ENCODE measurements at places on chromosomes 7 and 10.

DNA sequence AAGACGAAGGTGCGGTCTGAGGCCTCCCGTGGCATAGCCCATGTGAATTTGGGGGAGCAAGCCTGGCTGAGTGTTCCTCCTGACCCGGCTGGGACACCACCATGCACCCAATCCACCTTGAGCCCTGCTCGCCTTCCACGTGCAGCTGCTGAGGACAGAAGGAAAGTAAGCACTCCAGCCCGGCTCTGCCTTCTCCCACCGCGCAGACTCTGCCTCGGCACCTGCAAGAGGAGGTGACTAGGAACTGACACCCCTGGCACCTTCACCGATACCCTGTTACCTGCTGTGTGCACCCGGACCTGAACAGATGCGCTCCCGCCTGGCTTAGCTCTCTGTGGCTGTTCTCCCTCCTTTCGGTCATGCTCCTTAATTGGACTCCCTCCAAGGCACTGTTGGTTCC is 57.0 kb upstream of the OPN4 start:
- no peak for DNase-seq

DNA sequence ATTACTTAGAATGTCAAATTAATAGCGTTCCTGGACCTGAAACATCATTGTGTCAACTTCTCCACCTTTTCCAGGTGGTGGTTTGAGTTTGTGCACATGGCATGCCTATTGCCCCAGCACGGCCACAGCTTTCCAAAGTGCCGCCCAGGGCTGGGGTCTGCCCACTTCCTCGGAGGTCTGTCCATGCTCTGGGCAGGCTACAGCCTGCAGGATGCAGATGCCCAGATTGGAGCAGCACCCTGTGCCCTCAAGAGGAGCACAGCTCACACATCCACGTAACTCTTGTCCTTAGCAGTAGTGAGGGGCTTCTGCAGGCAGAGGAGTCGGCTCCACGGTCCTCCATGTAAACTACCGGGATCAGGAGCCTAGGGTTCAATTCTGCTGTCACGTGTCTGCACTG is 238.6 kb downstream of the EBF3 start:
- no peak for DNase-seq

GRCh38 chr7:46989247-46989646 is 592.7 kb downstream of the TNS3 start:
- DNase-seq: no peak

GRCh38 chr7:135262623-135263320 is 29.1 kb downstream of the STRA8 start:
- DNase-seq: no peak

DNA sequence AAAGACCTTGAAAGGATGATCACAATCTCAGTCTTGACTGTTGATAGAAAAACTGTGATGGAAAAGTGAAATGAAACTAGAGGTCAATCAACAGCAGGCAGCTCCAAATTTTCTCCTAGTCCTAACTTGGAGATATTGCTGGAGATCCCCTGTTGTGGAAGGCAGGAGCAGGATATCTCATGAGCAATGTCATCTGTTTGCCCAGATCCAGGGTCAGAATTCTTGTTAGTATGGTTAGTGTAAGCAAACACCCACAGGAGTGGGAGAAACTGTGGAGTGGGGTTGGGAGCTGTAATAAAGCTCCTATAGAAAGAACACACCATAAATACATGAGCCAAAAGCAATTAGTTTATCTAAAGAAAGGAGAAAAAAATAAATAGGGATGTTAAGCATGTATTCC is 169.0 kb downstream of the AKR1D1 start:
- DNase-seq: no peak

- DNase-seq: peak; percentile 50
Observed at GRCh38 chr10:102230861-102231356, 4.8 kb downstream of the ELOVL3 start.

DNA sequence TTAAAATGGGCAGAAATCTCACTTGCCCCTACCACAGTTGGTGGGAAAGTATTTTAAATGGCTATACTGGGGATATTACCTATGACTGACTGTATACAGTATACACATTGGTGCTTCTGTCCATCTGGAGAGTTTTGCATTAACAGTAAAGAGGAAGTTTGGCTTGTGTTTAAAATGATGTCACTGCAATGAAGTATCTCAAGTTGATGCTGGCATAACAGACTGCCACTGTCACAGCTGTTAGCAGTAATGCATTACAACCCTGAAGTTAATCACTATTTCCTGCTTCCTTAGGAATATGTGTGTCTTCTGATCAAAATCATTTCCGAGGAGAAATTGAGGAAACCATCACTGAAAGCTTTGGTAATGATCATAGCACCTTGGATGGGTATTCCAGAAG is 1.9 kb downstream of the DKK1 start:
- no peak for DNase-seq

DNA sequence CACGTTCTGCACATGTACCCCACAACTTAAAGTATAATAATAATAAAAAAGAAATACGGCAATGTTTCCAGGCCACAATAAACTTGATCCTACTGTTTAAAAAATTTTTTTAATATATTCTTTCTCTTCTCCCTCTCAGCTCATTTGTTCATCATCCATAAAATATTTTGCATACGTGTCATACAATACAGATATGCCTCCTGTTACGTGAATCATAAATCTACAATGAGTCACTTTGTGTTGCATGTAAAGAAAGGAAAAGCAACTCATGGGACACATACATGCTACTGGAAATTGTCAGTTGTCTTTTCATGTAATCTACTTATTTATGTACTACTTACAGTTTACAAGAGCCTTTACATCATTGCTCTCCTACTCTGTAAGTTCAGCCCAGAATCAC is 1.1 kb upstream of the TECTB start:
- DNase-seq: no peak

DNA sequence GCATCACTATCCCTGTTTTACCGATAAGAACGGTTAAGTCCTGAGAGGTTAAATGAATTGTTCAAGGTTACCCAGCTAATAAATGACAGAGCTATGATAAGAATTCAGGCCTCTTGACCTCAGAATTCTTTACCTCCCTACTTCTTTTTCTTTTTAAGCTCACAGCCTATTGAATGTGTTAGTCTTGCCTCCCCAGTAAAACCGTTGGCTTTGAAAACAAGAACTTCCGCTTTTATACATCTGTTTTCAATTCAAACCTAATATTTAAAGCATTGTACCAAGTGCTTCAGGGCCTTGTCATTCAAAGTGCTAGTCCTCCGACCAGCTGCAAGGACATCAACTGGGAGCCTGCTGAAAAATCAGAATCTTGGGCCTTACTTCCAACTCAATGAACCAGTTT is 15.6 kb downstream of the SEC31B start:
- no peak for DNase-seq

- DNase-seq: no peak
Observed at GRCh38 chr7:93040355-93040754, 77.4 kb downstream of the SAMD9 start.

DNA sequence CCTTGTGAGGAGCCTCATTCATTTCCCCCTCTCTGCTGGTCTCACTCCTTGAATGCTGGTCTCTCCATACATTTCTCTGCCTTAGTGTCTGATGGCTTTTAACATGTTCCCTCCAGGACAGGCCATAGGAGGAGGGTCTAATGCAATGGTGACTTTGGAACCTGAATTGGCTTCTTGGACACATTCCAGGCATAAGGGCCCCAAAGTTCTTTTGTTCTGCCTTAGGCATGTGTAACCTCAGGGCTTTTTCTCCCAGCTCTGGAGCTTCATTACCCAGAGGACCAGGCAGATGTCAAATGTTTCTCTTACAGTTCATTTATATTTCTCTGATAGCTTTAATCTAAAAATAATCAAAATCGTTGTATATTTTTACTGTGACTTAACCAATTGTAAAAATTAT is 162.6 kb downstream of the SDK1 start:
- DNase-seq: no peak

DNA sequence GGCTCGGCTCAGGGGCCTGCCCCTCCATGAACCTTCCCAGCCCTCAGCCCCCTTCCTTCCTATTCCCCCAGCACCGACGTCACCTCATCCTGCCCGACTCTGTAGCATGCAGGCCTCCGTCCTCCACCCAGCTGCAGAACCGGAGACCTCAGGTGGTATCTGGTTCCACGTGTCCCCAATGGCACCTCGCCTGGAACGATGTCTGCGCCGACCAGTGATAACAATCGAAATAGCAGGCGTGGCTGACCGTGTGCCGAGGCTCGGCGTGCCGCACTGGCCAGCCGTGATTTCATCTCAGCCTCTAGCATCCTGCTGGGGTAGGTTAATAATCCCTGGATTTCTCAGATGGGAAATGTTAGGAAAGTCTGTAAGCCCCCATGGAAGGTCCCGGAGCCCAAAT is 171.7 kb downstream of the CUX1 start:
- no peak for DNase-seq

- no peak for DNase-seq
Observed at GRCh38 chr10:12961416-12962205, 39.9 kb downstream of the CCDC3 start.

- DNase-seq: no peak
Observed at GRCh38 chr7:29405891-29406290, 157.7 kb upstream of the PRR15 start.

All from stimulated activated CD4-positive, alpha-beta T cell treated with anti-CD3 and anti-CD28 coated beads, TNF-alpha, amount 100 ng/mL, for 24 hours (primary cell).